ENCODE measurements at places on chromosomes 7 and 10.
A peak's percentile ranks its signal among the peaks of the same experiment; 100 is the strongest.

- DNase-seq: no peak
Observed at GRCh38 chr10:2392145-2392812, 655.0 kb upstream of the ADARB2 start.

- DNase-seq: peak; percentile 66
Observed at GRCh38 chr7:100545360-100546128, 6.5 kb downstream of the AGFG2 start.

- DNase-seq: no peak
Observed at GRCh38 chr7:94050046-94050445, 45.9 kb upstream of the BET1 start.

DNA sequence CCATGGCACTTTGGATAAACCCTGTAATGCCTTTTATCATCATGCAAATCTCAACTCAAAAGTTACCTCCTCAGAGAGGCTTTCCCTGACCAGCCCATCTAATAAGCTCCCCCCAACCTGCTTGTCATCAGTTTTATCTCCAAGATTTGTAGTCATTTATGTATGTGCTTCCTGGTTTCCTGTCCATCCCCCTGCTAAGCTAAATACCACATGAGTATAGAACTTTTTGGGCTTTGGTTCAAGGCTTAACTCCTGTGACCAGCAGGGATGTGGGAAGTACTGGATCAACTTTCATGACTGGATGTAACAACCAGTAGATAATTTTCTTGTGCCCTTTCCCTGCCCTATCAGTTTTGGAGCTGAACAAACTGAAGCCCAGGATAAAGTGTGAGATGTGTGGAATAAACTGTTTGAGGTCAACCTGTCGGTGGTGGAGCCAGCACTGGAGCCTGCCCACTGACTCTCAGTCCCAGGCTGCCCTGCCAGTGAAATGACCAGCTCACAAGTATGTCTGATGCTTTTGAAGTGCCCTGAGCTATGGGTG is 148.6 kb downstream of the CYP26A1 start:
- no peak for DNase-seq

DNA sequence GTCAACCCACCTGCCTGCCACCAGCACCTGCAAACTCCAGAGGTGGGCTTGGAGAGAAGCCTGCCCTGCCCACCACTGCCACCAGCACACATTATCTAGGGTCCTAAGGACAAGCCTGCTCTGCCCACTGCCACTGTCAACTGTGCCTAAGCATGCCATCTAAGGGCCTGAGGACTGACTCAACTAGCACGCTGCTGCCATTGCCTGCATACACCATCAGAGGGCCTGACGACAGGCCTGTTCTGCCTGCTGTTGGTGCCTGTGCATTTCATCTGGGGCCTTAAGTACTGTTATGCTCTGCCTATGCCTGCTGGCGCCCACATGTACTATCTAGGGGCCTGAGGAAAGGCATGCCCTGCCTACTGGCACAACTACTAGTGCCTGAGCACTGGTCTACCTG is 27.0 kb upstream of the LRRD1 start:
- no peak for DNase-seq

- DNase-seq: no peak
Observed at GRCh38 chr10:10520491-10521385, 496.9 kb upstream of the CELF2 start.

Measured in fibroblast of skin of left biceps (primary cell).